ENCODE measurements at places on chromosomes 11 and 22.

DNA sequence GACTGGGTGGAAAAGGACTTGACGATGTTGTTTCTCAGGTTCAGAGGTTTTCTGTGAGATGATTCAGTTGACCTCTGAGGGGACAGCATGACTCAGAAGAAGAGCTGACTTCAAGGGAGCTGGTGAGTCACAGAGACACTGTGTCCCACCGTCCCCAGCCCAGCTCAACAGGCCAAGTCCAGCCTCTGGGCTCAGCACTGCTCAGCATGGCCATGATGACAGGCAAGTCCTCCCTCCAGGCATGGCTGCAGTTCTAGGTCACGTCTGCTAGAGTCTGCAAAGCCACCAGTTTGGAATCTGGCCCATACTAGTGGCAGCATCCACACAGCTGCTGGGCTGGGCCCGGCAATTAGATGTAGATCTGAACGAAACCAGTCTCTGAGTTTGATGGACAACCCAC is 12.9 kb downstream of the TRIM29 start:
- no peak overlapping the region for H3K4me3 ChIP-seq
- H3K4me1 ChIP-seq, result no peaks in the 10 kb centered on the region
- peaks cover 3% of the 10 kb centered on the region for H3K27me3 ChIP-seq

- no peak for DNase-seq
- peaks cover 44% of the 10 kb centered on the region for H3K36me3 ChIP-seq
- H3K27ac ChIP-seq, result no peak overlapping the region
- H3K4me3 ChIP-seq, result no peak overlapping the region
- H3K4me1 ChIP-seq, result no peaks in the 10 kb centered on the region
Observed at GRCh38 chr22:29811377-29811776, 26.7 kb downstream of the ASCC2 start.

- H3K27me3 ChIP-seq, result peaks cover 50% of the 10 kb centered on the region
- no peak overlapping the region for H3K27ac ChIP-seq
- H3K4me3 ChIP-seq, result no peak overlapping the region
- no peaks in the 10 kb centered on the region for H3K36me3 ChIP-seq
- DNase-seq, result peak; percentile 17
Observed at GRCh38 chr22:28978158-28978557, 83.5 kb downstream of the C22orf31 start.

- H3K4me1 ChIP-seq, result peaks cover 14% of the 10 kb centered on the region
- no peaks in the 10 kb centered on the region for H3K27me3 ChIP-seq
- peaks cover 1% of the 10 kb centered on the region for H3K36me3 ChIP-seq
- H3K4me3 ChIP-seq, result no peak overlapping the region
Observed at GRCh38 chr22:19872779-19873137, 18.1 kb upstream of the GNB1L start.

DNA sequence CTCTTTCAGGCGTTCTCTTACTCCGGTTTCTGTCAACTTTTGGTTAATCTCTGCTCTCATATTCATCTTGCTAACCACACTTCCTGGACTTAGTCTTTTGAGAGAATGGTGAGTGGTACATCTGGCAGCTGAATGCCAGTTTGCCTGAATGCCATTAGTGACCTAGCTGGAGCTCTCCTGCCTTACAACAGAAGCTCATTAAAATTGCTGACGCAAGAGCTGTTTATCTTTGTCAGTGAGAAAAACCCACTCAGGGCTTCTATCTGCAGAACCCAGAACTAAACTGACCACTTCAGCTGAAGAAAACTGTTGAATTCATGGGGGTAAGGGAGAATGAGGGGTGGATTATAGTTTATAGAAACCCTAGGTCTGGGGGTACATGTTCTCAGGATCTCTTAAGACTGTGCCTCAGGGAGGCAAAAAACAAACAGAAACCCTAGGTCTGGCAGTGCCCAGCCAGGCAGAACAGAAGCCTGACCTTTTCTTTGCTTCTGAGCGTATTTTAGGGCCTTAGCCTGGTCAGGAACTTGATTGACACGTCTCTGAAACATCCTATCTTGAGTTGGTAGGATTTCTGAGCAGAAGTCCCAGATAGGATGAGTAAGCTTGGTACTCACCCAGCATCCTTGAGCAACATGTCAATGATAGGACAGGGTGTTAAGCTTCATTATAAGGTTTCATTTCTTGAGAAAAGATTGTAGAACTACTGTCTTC is 52.8 kb upstream of the YWHAH start:
- no peak for DNase-seq
- H3K27me3 ChIP-seq, result no peaks in the 10 kb centered on the region
- no peak overlapping the region for H3K4me3 ChIP-seq
- peaks cover 14% of the 10 kb centered on the region for H3K36me3 ChIP-seq

DNA sequence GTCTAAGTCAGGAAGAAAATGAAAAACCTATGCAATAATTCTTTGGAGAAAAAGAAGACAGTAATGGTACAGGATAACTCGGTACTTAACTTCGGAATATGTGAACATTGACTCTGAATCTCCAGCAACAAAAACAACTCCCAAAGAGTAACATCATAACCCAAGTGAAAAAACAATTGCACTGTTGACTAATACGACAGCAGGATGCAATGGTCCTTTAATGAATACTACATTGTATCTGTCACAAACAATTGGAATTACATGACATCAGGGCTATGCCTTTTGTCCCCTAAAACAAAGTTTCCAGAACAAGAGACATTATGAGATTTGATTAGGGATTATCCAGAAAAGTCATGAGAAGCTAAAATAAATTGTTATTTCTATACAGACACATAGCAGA is 1065.9 kb downstream of the LRRC4C start:
- H3K4me1 ChIP-seq, result no peaks in the 10 kb centered on the region
- H3K27ac ChIP-seq, result no peak overlapping the region
- H3K27me3 ChIP-seq, result no peaks in the 10 kb centered on the region
- no peak overlapping the region for H3K4me3 ChIP-seq
- no peaks in the 10 kb centered on the region for H3K36me3 ChIP-seq
- no peak for DNase-seq

- peaks cover 69% of the 10 kb centered on the region for H3K4me1 ChIP-seq
- peaks cover 37% of the 10 kb centered on the region for H3K36me3 ChIP-seq
- H3K4me3 ChIP-seq, result peak overlapping the region; percentile 14
- DNase-seq, result peak; percentile 82
Observed at GRCh38 chr11:86442420-86442819, 67.7 kb downstream of the CCDC81 start.
